ENCODE measurements at places on chromosomes 12 and 14.
A peak's percentile ranks its signal among the peaks of the same experiment; 100 is the strongest.

GRCh38 chr12:54933376-54933775, 51.2 kb downstream of the TESPA1 start:
- peaks cover 22% of the 10 kb centered on the region for H3K4me1 ChIP-seq
- DNase-seq = no peak
- no peaks in the 10 kb centered on the region for H3K36me3 ChIP-seq
- no peak overlapping the region for H3K4me3 ChIP-seq

DNA sequence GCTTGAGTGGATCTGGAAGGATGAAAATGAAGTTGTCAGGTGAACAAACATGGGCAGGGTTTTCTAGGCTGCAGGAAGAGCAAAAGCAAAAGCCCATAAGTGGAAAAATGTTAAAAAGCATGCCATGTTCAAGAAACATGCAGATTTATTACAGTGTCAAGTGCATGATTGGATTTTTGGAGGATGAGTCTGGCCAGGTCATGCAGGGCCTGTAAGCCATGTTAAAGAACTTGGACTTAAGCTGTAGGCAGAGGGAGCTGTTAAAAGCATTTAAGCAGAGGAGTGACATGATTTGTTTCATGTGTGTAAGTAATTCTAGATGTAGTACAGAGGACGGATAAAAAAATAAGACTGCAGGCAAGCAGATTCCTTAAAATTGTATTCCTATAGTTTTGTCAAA, 16.3 kb upstream of the SINHCAF start:
- H3K36me3 ChIP-seq = no peaks in the 10 kb centered on the region
- no peaks in the 10 kb centered on the region for H3K4me1 ChIP-seq
- H3K27ac ChIP-seq = no peak overlapping the region
- no peak for DNase-seq
- H3K27me3 ChIP-seq = no peaks in the 10 kb centered on the region
- H3K4me3 ChIP-seq = no peak overlapping the region

DNA sequence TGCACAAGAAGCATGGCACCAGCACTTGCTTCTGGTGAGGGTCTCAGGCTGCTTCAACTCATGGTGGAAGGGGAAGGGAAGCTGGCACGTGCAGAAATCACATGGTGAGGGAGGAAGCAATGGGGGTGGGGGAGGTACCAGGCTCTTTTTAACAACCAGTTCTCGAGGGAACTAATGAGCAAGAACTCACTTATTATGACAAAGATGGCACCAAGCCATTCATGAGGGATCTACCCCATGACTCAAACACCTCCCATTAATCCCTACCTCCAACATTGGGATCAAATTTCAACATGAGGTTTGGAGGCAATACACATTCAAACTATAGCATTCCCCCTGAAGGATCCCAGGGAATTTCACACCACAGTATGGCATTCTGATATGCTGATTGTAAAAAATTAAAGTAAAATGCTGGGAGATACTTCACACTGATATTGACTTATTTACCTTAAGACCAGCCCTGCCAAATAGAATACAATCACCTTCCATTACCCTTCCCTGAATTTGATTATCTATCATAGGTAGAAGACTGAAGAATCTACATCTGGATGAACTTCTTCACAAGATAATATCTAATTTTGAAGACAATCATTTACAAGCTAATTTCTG, 201.7 kb upstream of the PLXNC1 start:
- no peak overlapping the region for H3K4me3 ChIP-seq
- no peaks in the 10 kb centered on the region for H3K36me3 ChIP-seq
- no peaks in the 10 kb centered on the region for H3K27me3 ChIP-seq
- no peak overlapping the region for H3K27ac ChIP-seq

DNA sequence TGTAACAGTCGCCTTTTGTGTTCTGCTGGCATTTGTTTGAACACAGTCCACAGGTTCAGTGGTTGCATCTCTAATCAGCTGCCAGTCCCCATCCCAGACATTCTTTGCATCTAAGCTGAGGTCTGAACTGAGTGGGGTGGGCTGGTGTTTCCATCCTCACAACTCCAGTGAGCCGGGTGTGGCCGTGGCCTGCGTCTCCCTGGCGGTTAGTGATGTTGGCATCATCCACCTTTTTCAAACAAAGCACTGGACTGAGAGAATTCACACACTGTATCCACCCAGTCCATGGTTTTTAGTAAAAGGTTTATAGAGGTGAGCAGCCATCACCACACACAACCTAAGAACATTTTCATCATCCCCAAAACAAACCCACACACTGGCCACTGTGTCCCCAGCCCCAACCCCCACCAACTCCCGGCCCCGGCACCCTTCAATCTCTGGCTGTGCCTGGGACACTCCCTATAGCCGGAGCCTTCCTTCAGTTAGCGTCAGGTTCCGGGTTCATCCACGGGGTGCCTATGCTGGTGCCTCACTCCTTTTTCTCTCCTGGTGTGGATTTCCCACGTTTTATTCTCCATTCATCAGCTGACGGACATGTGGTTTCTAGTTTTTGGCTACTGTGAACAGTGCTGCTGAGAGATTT, 6.5 kb downstream of the DDX51 start:
- peaks cover 45% of the 10 kb centered on the region for H3K36me3 ChIP-seq
- no peaks in the 10 kb centered on the region for H3K27me3 ChIP-seq
- peaks cover 9% of the 10 kb centered on the region for H3K4me1 ChIP-seq
- DNase-seq = no peak

GRCh38 chr14:68874746-68875155, 81.9 kb upstream of the ZFP36L1 start:
- H3K4me3 ChIP-seq = peak overlapping the region; percentile 60
- H3K27me3 ChIP-seq = no peaks in the 10 kb centered on the region
- H3K4me1 ChIP-seq = peaks cover 9% of the 10 kb centered on the region
- H3K27ac ChIP-seq = peak overlapping the region; percentile 67

- H3K36me3 ChIP-seq = no peaks in the 10 kb centered on the region
- no peaks in the 10 kb centered on the region for H3K4me1 ChIP-seq
- no peaks in the 10 kb centered on the region for H3K27me3 ChIP-seq
- H3K27ac ChIP-seq = no peak overlapping the region
- H3K4me3 ChIP-seq = no peak overlapping the region
- no peak for DNase-seq
Observed at GRCh38 chr14:45290547-45290946, 37.5 kb upstream of the MIS18BP1 start.

DNA sequence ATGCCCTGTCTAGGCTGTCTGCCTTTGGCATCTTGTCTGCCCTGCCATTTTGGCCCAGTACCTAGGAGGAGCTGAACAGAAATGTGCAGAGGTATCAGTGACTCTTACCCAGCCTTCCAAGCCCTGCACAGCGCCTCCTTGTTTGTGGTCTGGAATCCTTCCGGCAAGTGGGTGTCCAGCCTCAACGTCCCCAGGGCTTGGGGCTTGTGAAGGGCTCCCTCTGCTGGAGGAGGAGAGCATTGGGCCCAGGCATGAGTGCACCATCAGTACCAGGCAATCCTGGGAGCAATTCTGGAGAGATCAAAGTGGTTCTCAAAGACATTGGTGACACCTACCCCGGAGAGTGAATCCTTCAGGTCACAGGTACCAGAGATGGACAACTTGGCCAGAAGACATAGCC, 2.4 kb upstream of the TCL1B start:
- no peaks in the 10 kb centered on the region for H3K36me3 ChIP-seq
- DNase-seq = peak; percentile 15
- no peak overlapping the region for H3K4me3 ChIP-seq
- H3K27me3 ChIP-seq = no peaks in the 10 kb centered on the region
- H3K27ac ChIP-seq = no peak overlapping the region

GRCh38 chr12:87991483-87991882, 37.7 kb downstream of the C12orf50 start:
- no peak overlapping the region for H3K4me3 ChIP-seq
- no peak for DNase-seq
- H3K4me1 ChIP-seq = no peaks in the 10 kb centered on the region

- no peaks in the 10 kb centered on the region for H3K27me3 ChIP-seq
- H3K36me3 ChIP-seq = no peaks in the 10 kb centered on the region
- no peaks in the 10 kb centered on the region for H3K4me1 ChIP-seq
- DNase-seq = no peak
- H3K27ac ChIP-seq = no peak overlapping the region
Observed at GRCh38 chr14:94775091-94775870, 5.4 kb upstream of the GSC start.

DNA sequence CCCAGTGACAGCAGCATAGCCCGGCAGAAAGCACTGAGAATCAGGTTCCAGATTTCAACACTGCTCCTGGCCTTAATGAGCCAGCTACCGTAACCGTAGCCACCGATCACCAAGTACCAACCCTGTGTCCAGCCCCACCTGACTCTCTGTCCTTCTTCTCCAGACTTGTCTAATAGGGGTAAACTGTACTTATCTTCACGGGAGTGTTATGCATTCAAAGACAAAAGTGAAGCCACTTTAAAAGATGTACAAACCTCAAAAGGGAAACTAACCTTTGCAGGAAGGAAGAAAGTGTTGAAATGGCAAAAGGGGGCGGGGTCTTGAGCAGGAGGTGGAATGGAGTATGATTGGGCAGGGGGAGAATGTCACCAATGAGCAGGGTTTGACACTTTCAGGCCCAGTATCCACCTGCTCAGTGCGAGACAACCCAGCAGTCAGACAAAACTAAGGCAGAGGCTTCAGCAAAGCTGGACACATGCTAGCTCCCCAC, 226.1 kb downstream of the CHST11 start:
- no peak overlapping the region for H3K4me3 ChIP-seq
- H3K36me3 ChIP-seq = peaks cover 20% of the 10 kb centered on the region
- H3K4me1 ChIP-seq = peaks cover 99% of the 10 kb centered on the region
- peak; percentile 86 for DNase-seq
- peak overlapping the region; percentile 74 for H3K27ac ChIP-seq

Measured in DND-41 (cell line).